Stimulated activated CD4-positive, alpha-beta T cell treated with anti-CD3 and anti-CD28 coated beads, Interleukin-4, amount 100 ng/mL, for 48 hours (primary cell): ENCODE measurements at places on chromosomes 1 and 21.

DNA sequence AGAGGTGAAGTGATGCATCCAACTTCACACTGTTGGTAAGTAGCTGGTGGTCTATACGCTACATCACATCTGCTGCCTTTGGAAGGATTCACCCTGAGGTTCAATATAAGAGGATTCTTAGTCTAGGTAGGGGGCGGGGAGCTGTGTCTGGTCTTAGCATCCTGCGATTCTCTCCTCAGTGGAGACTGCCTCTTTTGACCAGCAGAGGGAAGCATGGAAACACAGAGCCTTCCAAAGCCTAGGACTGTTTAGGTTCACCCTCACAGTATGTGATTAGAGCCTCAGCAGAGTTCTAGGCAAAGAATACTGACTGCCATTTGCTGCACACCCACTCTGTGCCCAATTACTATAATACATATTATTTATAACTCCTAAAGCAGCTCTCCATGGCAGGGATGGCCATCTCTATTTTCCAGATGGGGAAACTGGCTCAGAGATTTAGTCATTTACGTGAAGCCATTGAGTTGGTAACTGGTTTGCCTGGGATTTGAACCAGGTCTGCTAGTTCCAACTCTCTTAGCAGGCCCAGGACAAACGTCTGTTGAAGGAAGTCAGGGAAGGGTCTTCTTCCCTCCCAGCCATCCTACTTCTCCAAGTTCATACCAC lies 28.9 kb upstream of the EFCAB14 start:
- DNase-seq = no peak

GRCh38 chr1:234692966-234693580 lies 83.1 kb upstream of the IRF2BP2 start:
- no peak for DNase-seq

DNA sequence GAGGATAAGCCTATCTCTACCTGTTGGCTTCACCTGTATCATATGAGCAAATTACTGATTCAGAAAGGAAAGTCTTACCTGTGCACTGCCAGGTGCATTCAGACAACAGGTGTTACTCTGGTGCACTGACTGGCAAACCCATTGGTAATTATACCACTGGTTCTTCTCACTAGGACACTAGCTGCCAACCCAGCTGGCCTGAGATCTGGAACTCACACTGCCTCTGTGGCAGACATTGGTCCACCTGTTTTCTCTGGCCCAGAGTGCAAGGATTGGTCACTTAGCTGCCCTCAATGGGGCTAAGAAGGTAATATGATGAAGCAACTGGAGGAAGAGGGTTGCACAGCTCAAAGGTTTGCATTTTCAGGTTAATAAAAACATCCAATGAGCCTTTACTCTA lies 140.2 kb upstream of the DNAH14 start:
- DNase-seq = no peak

- peak; percentile 38 for DNase-seq
These were observed at the start of gene IFI44L for GRCh38 chr1:78619803-78620579. Gene IFI44L (plus strand): TSS chr1:78620448. CDS start chr1:78627916, 7,468 bp downstream.

GRCh38 chr1:89457046-89457445 lies 67.6 kb upstream of the LRRC8B start:
- no peak for DNase-seq

GRCh38 chr1:115337276-115337632 lies 795 bp downstream of the NGF start:
- no peak for DNase-seq

- DNase-seq = no peak
These were observed 126.7 kb downstream of the TLR5 start for GRCh38 chr1:223016381-223016780.

GRCh38 chr21:38032082-38032801 lies 116.0 kb upstream of the KCNJ6 start:
- no peak for DNase-seq

DNA sequence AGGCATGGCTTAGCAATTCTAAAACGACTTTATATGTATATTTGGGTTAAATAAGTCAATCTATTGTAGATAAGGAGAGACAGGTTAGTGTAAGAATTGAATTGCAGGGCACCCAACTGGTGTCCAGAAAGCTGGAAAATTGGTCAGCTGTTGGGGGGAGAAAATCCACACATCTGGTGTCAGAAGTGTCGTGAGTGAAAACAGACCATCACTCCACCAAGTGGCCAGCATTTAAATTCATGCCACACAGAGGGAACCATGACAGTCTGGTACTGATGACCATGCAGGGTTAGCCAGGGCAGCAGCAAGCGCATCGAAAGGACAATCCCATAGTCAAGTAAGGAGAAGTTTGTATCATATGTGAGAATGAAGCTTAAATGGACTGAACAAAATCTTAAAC lies 11.7 kb downstream of the LAX1 start:
- DNase-seq = no peak

- no peak for DNase-seq
These were observed 11.3 kb downstream of the CRABP2 start for GRCh38 chr1:156693848-156694689.
